ENCODE measurements at places on chromosomes 5 and 9.

DNA sequence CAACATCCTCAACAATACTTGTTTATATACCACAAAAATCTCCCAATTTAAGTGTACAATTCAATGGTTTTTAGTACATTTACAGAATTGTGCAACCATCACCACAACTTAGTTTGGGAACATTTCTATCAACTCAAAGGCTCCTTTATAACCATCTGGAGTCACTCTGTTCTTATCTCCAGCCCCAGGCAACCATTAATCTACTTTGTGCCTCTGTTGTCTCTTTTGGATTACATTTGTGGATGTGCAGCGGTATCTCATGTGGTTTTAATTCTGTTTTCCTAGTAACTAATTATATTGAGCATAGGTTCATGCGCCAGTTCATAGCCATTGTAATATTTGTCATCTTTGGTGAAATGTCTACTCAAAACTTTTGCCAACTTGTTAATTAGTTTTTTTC is 14.4 kb downstream of the ADAMTS19 start:
- no peak for DNase-seq

- DNase-seq = no peak
These were observed 273.5 kb downstream of the NR2F1-AS1 start for GRCh38 chr5:93307557-93307956.

GRCh38 chr9:70874451-70874850 is 247.0 kb downstream of the TRPM3 start:
- no peak for DNase-seq

DNA sequence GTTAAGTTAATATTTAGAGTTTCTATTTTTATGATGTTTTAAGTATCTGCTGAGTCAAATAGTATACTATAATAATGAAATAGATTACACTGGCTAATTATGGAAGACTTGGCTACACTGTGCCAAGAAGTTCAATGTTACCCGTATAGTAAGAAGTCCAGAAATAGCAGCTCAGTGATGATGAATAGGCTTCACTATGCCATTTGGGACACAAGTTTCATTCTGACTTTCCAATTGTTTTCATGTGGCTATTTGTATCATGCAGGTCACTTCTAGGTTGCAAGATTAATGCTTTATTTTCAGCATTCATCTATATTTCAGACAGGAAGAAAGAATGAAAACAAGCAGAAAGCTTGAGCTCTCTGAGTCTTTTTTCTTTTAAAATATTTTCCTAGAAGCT is 194.5 kb upstream of the RIOK2 start:
- DNase-seq = no peak

DNA sequence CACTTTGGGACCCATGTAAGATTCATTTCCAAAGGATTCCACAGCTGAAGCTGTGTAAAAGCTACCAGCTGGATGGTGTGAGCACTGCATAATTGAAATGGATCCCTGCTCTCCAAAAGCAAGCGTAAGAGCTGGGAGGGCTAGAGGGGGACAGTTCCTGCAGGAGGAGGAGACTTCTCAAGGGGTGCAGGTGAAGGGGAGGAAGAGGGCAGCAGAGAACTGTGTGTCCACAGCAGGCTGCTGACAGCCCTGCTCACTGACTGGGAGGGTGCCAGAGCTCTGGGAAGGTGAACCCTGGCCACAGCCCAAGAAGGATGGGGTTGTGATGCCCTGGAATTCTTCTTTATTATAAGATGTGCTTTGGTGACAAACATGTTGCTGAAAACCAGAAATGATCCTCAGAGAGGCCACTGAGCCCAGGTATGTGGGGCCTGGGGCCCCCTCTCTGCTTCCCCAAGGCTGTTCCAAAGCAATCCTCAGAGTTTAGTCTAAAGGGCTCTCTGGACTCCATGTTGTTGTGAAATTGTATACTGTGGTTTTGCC is 112.8 kb upstream of the SLC25A48 start:
- no peak for DNase-seq

DNA sequence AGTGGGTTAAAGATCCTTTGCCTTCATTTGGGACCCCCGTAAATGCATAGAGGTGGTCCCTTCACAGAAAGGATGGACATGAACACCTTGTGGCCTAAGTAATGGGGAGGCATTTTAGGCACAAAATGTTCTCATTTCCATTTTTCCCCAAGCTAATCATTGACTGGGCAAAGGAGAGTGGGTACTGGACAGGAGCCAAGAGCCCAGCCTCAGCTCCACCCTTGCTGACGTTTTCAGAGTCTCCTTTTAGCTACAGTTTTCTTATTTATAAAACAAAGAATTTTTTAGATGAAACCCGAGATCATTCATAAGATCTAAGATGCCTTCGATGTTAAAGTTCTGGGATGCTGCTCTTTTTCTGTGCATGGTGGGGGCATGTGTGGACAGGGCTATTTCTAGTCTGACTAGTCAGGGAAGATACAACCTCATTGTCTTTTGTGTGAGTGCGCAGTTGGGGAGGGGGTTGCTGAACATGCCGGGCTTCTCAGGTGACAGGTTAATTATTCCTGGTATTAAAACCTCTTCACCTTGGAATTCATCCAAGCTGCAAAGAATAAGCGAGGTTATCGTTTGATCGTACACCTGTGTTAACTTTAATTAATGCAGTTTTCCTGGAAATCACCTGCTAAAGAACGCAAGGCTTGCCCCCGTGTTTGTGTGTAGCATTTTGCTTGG is 48.4 kb downstream of the ADAMTS16 start:
- DNase-seq = no peak

- no peak for DNase-seq
These were observed 11.1 kb downstream of the PCDH1 start for GRCh38 chr5:141867139-141867538.

GRCh38 chr9:1219284-1219683 is 169.1 kb downstream of the DMRT2 start:
- no peak for DNase-seq
